ENCODE measurements at places on chromosomes 2 and 18.

- DNase-seq, result no peak
Observed at GRCh38 chr2:191942090-191942738, 95.3 kb upstream of the CAVIN2 start.

- DNase-seq, result no peak
Observed at GRCh38 chr2:74812787-74813590, 20.9 kb upstream of the HK2 start.

DNA sequence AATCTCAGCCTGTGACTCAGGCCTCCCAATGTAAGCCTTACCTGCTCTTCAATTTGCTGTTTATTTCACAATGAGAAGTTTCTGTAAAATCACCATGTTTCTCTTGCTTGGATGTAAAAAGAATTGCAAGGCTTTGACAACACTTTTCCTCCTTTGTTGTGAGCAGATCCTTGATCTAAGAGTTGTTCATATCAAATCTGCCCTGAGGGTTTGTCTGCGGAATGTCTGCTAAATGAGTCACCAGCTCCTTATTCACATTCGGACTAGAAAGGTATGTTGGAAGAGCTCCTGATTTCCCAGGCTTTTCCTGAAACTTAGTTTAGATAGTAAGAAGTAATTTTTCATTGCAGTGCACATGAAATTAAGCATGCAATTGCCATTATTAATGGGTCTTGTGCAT, 268.2 kb upstream of the TCF4 start:
- no peak for DNase-seq

GRCh38 chr18:26293982-26294381, 67.7 kb downstream of the TAF4B start:
- no peak for DNase-seq

- no peak for DNase-seq
Observed at GRCh38 chr2:28993206-28993960, 12.3 kb downstream of the TOGARAM2 start.

- no peak for DNase-seq
Observed at GRCh38 chr2:105320651-105321215, 8.8 kb downstream of the TGFBRAP1 start.

DNA sequence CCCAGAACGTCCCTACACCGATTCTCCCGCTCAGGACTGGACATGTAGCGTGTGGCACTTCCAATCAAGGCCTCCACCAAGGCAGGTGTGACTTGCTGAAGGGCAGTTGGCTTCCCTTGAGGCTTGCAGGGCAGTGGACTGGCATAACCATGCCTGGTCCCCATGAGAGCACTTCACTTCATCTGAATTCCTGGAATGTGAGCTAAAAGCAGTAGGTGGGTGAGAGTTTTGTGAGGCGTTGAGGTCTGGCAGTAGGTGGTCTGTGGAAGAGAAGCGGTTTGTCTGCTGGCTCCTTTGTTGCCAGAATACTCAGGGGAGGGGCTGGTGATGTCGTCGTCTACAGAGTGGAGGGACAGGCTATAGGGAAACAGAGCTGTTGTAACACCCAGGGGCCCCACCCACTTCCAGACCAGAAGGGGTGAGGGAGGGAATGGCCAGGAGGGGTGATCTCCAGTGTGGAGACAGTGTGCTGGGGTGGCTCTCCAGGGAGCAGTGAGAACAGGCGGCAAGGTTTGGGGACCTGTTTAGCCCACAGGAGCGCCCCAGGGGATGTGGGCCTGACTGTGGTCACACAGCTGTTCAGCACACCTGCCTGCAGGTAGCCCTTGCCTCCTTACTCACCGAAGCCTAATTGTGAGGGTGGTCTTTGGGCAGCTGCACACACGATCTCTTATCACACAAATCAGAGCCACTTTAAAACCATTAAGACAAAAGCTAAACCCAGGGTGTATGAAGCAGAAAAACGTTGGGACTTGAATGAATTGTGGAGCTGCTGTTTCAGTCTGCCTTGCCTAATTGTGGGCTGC, 21.5 kb upstream of the ALKAL2 start:
- DNase-seq, result no peak

GRCh38 chr2:15145046-15145817, 415.9 kb downstream of the NBAS start:
- DNase-seq, result no peak

DNA sequence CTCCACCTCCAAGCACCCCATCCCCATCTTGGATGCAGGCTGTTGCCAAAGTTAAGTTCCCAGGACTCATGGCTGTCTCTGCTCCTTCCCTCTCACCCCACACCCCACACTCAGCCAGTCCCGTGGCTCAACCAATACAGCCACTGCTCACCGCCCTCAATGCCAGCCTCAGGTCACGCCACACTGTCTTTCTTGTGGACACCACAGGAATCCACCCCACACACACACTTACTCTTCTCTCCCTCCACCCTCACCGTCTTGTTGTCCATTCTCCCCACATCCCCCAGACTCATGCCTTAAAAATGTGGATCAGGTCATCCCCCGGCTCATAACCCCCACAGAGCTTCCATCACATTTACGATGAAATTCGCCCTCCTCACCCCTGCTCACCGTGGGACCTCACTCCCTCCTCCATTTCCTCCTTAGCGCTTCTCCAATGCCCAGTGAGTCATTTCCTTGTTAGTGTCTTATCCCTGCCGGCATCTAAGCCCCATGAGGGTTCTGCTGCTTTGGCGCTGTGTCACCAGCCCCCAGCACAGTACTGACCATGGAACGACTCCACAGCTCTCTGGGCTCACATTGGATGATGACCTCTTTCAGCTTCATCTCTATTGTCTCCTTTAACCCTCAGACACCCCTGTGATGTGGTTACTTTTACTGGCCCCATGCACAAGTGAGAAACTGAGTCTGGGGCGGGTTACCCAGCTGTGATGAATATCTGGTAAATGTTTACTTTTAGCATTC, 13.8 kb downstream of the MLPH start:
- DNase-seq, result no peak

GRCh38 chr18:80245781-80246444, 1.4 kb downstream of the PARD6G start:
- no peak for DNase-seq

DNA sequence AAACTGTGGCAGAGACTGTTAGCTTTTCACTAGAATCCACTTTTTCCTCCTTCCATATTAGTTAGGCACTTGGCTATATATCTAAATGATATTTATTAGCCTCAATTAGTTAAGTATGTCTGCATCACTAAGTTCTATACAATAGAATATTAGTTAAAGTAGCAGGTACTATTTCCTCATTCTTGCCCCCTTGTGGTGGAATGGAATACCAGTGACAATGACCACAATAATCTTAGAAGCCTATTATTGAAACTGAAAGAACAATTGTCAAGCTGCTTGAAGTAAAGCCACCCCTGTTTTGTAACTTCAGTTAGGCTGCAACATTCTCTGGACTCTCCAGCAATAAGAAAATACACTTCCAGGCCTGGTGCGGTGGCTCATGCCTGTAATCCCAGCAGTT, 476.3 kb upstream of the VWC2L start:
- no peak for DNase-seq

DNA sequence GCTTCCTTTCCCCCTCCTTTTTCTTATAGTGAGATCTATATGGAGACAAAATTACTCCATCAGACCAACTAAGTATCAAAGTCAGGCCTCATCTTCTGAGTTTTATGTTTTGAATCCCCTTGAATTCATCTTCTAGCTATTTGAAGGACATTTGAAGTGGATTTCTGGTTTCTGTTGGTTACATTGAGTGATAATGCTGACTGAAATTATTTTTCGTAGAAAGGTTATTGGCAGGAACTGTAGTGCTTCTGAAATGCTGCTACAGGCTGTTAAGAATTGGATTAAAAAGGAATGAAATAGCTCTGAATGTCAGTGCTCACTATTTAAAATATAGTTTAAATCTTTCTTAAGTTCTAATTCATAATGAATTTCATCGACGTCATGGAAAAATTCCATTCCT, 361.0 kb upstream of the TMEFF2 start:
- DNase-seq, result no peak

DNA sequence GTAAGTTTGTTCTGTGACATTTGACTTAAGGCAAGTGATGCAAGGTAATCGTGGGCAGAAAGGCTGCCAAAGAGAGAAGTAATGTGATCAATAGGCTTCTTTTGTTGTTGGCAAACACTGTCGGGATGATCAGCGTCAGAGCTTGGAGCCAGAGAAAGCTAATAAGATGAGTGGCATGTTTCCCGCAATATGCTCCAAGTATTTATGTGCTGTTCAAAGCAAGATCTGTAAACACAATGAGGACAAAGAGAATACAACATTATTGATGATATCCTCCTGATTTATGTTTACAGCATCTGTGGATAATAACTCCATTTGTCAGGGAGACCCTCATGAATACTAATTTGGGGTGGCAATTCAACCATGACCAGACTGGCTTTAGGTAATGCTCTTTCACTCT, 603.3 kb downstream of the TDRD15 start:
- no peak for DNase-seq

GRCh38 chr18:23227726-23228070, 92.4 kb downstream of the CABLES1 start:
- DNase-seq, result no peak

GRCh38 chr2:29309090-29310029, 194.1 kb downstream of the CLIP4 start:
- no peak for DNase-seq

- no peak for DNase-seq
Observed at GRCh38 chr2:72263776-72264060, 116.1 kb upstream of the CYP26B1 start.

- no peak for DNase-seq
Observed at GRCh38 chr2:134225841-134226240, 28.0 kb upstream of the MGAT5 start.

GRCh38 chr2:241009601-241010530, 11.4 kb downstream of the SNED1 start:
- no peak for DNase-seq

- no peak for DNase-seq
Observed at GRCh38 chr18:62396381-62396780, 71.3 kb downstream of the TNFRSF11A start.

- no peak for DNase-seq
Observed at GRCh38 chr2:106536490-106536889, 49.3 kb downstream of the CD8B2 start.

DNA sequence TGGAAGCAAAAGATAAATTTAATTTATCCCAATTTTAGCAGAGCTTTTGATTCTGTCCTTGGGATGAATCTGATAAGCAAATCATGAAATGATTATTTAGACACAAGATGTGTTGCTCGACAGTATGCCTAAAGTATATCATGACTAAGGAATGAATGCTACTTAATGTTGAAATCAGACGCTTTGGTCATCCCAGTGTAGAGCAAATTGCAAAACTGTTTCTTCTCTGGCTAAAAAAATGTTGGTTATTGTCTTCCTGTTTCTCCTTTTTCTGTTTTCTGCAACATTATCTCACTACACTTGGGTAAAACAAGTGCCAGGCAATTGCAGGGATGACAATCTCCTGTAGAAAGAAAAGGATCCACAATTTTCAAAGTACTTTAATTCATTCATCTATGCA, 66.4 kb downstream of the BABAM2 start:
- DNase-seq, result no peak

GRCh38 chr2:157827377-157827776, 48.8 kb downstream of the ACVR1 start:
- no peak for DNase-seq

DNA sequence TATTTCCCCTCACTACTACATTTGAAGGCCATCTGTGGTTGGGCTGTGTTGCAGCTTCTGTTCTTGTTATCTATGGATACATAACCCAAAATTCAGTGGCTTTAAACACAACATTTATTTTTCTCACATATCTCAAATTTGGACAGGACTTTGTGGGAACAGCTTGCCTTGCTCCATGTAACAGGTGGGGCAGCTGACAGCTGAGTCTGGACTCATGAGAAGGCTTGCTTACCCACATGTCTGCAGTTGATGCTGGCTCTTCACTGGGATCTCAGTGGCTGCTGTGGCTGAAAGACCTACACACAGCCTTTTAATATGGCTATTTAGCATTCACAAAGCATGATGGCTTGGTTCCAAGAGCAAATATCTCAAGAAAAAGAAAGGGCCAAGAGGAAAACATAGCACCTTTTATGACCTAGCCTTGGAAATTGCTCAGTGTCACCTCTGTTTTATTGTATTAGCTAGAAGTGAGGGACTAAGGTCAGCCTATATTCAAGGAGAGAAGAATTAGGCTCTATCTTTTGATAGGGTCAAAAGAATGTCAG, 296.8 kb upstream of the ZNF521 start:
- DNase-seq, result no peak

All from stimulated activated CD8-positive, alpha-beta memory T cell treated with anti-CD3 and anti-CD28 coated beads, Interleukin-7, amount 100 ng/mL, for 1 hour (primary cell).